ENCODE measurements at places on chromosomes 4 and X.

DNA sequence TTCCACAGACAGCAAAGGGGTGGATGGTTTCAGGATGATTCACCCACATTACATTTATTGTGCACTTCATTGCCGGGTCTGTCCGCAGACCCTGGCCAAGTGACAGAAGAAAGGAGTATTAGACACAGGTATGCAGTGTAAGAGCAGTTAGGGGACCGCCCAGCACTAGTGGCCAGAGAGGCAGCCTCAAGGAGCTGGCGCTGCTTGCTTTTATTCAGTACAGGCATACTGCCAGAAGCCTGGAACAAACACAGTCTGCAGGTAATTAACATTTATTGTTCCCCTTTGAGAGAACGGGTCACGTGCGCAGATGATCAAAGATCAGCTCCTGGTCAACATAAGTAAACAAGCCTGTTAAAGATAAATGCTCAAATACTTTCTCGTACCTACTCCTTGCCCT, 1639.0 kb upstream of the IGFBP7 start:
- DNase-seq: no peak

DNA sequence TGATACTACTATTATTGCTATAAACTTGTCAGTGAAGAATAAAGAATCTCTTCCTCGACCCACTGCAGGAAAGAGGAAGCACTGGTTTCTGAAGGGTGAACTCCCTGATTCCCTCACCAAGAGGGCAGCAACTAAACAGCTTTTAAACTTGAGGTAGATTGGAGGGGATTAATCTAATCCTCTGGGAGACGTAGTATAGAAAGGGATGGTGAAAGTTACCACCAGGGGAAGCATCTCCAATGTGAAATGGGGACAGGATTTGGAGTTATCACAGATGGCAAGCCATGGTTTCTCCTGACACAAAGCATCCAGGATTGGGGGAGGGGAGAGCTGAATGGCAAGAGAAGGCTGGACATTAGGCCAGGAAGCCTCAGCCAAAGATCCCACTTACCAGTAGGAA, 62.7 kb upstream of the PTPN13 start:
- no peak for DNase-seq

GRCh38 chr4:11614426-11614825, 185.7 kb upstream of the HS3ST1 start:
- DNase-seq: no peak

GRCh38 chr4:118833192-118833820, 2.6 kb downstream of the SEC24D start:
- no peak for DNase-seq

DNA sequence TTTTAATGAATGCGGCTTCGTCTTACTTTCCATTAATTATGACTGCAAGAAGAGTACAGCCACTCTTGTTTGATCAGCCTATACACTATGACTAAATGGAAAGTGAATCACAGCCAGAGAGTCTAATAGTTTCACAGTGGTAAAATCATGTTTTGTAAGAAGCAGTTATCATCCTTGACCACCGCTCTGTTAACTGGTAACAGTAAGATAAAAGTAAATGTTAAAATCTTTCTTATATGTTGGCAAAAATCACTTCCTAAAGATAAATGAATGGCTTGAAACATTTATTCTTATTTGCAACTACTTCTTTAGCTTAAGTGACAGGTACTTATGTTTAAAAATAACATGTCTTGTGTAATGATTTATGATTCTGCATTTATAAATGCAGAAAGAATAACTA, 13.2 kb downstream of the GALNT7 start:
- DNase-seq: no peak

- DNase-seq: no peak
Measured at GRCh38 chr4:159608436-159608835, 505.6 kb downstream of the RAPGEF2 start.

DNA sequence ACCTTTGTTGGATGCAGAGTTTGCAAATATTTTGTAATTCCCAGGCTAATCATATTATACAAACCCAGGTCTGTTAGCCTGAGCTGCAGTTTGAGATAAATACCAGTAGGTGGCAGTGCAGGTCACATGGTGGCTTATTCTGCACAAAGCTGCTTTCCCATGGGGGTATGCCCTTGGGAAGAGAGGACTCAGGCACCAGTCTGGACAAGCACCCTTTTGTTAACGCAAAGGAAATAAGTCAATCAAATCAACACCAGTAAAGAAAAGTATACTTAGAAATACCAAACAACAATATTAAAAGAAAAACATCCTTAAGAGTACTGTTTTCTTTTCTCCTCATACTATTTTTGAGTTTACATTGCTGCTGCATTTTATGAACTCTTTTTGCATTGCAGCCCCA, 389.0 kb upstream of the ZFP42 start:
- no peak for DNase-seq

GRCh38 chr4:152643153-152644035, 36.4 kb downstream of the TMEM154 start:
- DNase-seq: no peak

DNA sequence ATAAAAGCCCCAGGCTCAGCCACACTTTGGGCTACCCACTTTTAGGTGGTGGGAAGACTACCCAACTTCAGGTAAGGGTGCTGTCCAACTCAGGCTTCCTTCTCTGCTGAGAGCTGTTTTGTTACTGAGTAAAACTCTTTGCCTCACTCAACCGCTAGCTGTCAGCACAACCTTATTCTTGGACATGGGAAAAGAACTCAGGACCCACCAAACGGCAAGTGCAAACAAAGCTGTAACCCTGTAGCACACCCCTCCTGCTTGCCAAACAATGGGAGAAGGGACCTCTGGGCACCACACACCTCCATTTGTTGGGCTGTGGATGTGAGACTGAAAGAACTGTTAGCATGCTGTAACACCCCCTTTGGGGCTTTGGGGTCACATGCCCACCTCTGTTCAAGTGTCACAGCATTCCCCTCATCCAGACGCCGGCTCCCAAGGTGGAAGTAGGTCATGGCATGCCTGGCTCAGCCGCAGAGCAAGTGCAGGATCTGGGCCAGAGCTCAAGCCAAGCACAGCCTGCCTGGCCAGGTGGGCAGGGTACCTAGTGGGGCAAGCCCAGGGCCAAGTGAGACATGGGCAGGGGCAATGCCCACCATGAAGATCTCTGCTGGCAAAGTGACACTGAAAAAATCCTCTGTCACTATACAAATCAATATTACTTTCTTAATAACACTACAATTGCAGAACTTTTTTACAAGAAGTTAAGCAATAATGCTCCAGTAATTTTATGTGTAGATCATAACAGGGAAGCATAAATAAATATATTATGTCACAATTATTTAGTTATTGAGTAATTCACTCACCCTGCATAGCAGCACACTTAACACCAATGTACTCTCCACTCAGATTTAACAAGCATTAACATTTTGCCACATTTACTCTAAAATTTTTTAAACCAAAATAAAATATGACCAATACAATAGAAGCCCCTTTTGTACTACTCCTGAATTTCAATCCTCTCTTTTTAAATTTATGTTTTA, 107.2 kb downstream of the TBCK start:
- no peak for DNase-seq

DNA sequence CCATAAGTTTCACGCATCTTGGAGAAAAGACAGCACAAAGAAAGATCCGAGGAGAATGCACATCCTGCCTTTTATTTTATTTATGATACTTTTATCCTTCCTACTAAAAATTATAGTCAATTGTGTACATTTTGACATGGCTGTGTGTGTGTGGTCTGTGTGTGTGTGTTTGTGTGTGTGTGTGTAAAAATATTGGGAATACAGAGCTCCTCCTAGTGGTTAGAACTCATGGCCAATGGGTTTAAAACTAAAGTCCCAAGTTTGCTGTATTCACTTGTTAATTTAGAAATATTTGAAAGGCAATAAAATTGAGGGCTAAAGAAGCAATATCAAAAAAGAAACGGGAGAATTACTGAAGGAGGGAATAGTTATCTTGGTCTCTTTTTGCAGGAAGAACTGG, 47.5 kb downstream of the NKX6-1 start:
- no peak for DNase-seq

- no peak for DNase-seq
Measured at GRCh38 chr4:112083587-112084347, 61.5 kb upstream of the FAM241A start.

GRCh38 chrX:129876771-129877305, 29.1 kb upstream of the UTP14A start:
- DNase-seq: no peak

DNA sequence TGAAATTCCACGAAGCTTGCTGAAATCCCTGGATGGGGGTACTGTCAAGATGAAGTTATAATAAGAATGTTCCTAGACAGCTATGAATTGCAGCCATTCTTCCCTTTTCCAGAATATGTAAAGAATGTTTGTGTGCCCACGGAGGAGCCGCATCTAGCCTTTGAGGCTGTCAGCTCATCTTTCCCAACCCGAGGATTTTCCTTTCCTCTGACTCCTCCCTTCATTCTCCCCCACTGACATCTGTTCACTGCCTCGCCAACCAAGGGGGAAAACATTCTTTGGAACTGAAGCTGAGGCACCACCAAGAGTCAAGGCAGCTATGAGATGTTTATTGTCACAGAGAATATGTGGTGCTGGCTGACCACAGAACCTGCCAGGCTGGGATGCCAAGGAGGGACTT, 8.8 kb downstream of the NHSL2 start:
- DNase-seq: no peak

DNA sequence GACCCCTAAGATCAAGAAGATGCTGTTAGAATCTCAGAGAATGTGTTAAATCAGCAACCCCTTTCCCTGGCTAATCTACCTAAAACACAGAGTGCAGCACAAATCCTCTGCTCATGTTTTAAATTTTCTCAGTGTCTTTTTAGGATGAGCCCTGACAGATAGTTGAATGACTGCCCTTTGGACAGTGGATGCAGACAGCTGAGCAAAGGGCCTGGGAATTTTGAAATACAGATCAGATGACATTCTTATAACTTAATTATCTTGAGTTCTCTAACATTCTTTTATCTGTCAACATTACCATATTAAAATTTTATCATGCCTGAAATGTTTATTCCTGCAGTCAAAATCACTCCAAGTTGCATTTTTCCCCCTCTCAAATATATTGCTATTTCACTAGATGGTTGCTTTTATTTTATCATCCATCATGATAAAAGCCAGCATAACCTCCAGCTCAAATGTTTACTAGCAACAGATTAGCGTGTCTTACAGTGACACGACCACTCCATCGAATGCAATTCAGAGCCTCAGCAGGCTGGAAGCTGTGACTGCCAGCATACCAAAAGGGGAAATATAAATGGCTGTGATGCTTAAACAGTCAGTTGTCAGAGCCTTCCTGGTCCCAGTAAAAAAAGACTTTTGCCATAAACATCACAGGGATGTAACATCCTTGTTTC, 22.8 kb upstream of the ARHGAP24 start:
- DNase-seq: no peak

DNA sequence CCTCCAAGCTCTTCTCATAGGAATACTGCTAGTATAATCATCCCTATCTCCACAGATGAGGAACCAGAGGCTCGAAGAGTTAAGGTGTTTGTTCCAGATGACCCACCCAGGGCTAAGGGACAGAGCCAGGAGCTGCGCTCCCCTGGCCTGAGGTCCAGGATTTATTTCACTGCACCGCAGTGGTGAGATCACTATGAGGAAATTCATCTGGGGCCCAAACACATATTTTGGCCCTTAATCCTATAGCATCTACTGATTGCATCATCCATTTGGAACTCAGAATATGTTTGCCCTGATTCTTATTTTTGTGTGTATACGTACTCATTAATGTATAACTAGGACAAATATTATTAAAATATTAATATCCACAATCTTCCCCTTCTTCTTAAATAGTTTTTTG, 100.1 kb upstream of the RBPJ start:
- DNase-seq: no peak

- no peak for DNase-seq
Measured at GRCh38 chr4:13705521-13706041, 78.1 kb upstream of the BOD1L1 start.

GRCh38 chrX:124475358-124475757, 129.0 kb downstream of the SH2D1A start:
- no peak for DNase-seq

- DNase-seq: no peak
Measured at GRCh38 chr4:108058685-108059440, 69.2 kb downstream of the HADH start.

GRCh38 chr4:10949039-10949733, 264.6 kb upstream of the CLNK start:
- DNase-seq: no peak

GRCh38 chr4:126658411-126658810, 974.3 kb upstream of the INTU start:
- no peak for DNase-seq

GRCh38 chr4:18923496-18924161, 902.1 kb upstream of the LCORL start:
- DNase-seq: no peak

GRCh38 chr4:80179637-80180161, 17.6 kb upstream of the PRDM8 start:
- no peak for DNase-seq

DNA sequence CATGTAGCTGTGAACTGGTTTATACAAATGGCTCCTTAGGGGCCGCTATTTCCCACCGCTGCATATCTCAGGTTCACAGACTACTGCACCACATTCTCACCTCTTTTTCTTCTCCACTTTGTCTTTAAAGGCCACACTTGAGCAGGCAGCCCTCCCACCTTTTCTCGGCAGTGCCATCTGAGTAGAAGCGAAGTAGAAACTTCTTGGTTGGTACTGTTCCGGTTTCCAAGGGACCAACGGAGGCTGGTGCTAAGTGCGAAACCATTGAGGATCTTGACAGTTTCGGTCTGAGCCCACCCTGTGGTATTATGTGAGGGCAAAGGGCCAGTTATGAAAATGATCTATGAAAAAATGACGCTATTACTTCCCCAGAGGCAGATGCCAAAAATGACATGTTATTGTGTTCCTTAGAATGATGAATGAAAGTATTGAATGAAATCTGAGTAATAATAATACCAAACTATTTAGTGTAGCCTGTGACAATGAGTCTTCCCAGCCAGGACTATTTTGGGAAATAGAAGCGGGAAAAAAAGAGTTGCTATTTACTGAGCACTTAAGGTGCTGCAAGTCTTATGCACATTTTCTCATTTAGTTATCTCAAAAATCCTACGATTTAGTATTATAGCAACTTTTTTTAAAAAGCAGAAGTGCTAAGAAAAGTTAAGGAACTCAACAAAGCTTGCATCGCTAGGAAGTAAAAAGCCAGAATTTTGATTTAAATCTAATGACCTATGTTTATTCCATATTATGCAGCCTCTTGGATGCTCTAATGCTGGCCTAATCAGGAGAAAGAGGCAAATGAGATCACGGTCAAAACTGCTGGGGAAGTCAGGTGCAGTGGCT, 29.6 kb upstream of the CHRNA9 start:
- DNase-seq: no peak

Data from stimulated activated CD8-positive, alpha-beta memory T cell treated with anti-CD3 and anti-CD28 coated beads, Interleukin-7, amount 100 ng/mL, for 1 hour (primary cell).